ENCODE measurements at places on chromosomes 1 and 21. TPM values are rescaled to one million over a fixed set of nuclear protein-coding genes. Genes with fewer than 3 reads are reported as not detected.

The ETV3L gene
- total RNA-seq, result not detected

- no peak for DNase-seq
These were observed 127.2 kb upstream of the FGGY start for GRCh38 chr1:59169703-59170102.

DNA sequence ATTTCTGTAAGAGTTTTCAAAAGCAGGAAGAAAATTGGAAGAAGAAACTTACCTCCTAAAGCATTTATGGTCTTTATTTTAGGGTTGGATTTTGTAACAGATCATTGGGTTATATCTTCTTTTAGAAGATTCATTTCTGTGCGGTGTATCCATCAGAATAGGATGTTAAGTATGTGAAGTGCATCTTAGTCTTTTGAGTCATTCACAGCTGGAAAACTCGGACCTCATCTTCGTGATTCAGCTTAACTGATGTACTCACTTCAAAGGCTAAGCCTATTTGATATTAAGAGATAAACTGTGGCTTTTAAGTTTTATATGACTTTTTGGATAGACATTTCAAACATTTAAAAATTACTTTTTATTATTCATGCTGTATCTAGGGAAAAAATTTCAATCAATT, 56.3 kb downstream of the GIPC2 start:
- no peak for DNase-seq

- no peak for DNase-seq
These were observed 22.4 kb downstream of the ESRRG start for GRCh38 chr1:216700779-216701178.

The IVNS1ABP gene
- total RNA-seq, result 88.6 TPM

GRCh38 chr1:22228505-22228911, 85.6 kb upstream of the WNT4 start:
- DNase-seq, result no peak

The RBM8A gene
- total RNA-seq, result 102 TPM

The ECM1 gene
- total RNA-seq, result 15.5 TPM

GRCh38 chr1:171883849-171884248, 42.6 kb downstream of the DNM3 start:
- DNase-seq, result no peak

- DNase-seq, result no peak
These were observed 30.4 kb downstream of the WNT9A start for GRCh38 chr1:227917081-227917950.

DNA sequence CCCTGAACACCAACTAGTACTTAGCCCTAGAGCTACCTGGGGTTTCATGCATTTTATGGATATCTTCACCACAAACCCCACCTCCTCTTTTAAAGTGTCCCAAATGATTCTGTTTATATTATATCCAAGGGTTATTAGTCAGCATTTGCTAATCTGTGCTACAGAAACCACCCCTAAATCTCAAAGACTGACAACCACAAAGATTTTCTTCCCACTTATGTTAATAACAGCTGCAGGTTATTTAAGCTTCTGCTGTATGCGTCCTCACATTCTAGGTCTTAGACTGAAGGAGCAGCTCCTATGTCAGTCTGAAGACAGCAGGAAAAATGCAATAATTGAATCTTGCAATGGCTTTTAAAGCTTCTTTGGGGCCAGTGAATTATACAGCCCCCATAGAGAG, 11.2 kb upstream of the PHC2 start:
- no peak for DNase-seq

The DNAH14 gene
- total RNA-seq, result 14.9 TPM

DNA sequence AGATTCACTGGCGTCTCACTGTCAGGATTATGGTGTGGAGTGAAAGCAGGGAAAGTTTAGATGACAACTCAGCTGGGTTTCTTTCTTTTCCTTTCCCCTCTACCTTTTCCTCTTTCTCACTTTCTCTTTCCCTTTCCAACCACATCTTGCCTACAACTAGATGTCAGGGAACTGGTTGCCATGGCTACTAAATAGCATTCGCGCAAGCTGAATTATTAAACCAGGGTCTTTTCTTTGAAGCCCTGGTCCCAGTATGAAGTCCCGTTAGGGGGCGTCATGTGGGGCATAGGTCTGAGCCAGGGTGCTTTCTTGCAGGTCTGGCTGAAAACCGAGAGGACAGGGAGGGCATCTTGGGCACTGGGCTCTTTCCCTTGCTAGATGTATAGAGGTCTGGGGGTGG, 168.4 kb upstream of the CACNA1E start:
- DNase-seq, result no peak

GRCh38 chr1:221573756-221574155, 168.1 kb downstream of the DUSP10 start:
- no peak for DNase-seq

DNA sequence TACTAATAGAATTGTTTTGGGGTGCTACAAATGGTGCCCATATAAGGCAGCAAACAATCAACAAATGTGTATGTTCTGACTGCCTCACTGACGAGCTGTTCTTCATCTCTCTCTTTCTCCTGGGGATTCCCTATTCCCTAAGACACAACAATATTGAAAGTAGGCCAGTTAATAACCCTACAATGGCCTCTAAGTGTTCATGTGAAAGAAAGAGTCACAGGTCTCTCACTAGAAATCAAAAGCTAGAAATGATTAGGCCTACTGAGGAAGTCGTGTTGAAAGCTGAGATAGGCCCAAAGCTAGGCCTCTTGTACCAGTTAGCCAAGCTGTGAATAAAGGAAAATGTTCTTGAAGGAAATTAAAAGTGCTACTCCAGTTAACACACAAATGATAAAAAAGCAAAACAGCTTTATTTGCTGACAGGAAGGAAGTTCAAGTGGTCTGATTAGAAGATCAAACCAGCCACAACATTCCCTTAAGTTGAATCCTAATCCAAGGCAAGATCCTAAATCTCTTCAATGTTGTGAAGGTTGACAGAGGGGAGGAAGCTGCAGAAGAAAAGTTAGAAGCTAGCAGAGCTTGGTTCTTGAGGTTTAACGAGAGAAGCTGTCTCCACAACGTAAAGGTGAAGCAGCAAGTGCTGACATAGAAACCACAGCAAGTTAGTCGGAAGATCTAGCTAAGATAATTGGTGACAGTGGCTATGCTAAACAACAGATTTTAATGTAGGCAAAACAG, 26.3 kb downstream of the ATP2B4 start:
- DNase-seq, result no peak

The VSIG8 gene
- not detected for total RNA-seq

DNA sequence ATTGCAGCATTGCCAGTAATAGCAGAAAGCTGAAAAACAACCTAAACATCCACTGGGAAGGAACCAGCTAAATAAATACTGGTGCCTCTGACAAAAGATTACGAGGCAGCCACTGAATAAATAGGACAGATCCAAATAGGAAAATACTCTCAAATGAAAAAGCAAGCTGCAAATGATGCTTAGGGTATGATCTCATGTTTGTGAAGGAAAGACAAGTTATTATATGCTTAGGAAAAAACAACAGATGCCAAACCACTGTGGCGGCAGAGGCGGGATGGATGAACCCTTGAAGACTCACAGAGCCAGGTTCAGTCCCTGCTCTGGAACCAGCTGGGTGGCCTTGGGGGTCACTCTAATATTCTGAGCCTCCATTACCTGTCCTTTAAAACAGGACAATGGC, 41.6 kb downstream of the MATN1 start:
- DNase-seq, result no peak

DNA sequence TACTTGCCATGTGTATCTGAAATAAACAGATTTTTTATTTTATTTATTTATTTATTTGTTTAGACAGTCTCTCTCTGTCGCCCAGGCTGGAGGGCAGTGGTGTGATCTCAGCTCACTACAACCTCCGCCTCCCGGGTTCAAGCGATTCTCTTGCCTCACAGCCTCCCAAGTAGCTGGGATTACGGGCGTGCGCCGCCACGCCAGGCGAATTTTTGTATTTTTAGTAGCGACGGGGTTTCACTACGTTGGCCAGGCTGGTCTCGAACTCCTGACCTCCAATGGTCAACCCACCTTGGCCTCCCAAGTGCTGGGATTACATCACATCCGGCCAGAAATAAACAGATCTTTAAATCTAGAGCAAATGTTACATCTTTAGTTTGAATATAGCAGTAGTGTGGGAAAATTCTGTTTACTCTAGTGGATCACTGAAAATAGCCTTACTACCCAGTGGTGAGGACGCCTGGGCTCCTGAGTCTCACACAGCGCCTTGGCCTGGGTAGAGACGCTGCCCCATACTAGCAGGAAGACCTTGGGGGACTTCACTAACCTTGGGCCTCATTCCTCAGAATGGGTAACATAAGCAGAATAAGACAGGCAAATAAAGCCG, 709 bp downstream of the GART start:
- DNase-seq, result no peak

The C4BPA gene
- total RNA-seq, result 175 TPM

The TEDDM1 gene
- not detected for total RNA-seq

GRCh38 chr1:72649991-72650390, 367.7 kb upstream of the NEGR1 start:
- no peak for DNase-seq

DNA sequence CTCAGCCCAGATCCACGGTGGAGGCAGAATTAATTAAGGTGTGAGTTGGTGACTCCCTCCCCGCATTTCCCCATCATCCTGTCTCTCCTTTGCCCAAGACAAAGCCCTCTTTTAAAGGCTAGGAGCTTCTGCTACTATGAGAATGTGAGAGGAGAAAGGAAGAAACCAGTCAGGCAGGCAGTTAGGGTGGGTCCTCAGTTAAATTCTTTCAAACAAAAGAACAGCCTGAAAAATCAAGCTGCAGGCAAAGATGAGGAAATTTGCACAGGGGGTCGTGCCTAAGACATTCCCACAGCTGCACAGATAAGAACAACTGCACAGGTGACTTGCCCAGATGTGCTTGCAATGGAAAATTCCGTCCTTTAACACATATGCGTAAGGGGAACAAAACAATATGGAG, 47.6 kb downstream of the SERTAD4 start:
- no peak for DNase-seq

DNA sequence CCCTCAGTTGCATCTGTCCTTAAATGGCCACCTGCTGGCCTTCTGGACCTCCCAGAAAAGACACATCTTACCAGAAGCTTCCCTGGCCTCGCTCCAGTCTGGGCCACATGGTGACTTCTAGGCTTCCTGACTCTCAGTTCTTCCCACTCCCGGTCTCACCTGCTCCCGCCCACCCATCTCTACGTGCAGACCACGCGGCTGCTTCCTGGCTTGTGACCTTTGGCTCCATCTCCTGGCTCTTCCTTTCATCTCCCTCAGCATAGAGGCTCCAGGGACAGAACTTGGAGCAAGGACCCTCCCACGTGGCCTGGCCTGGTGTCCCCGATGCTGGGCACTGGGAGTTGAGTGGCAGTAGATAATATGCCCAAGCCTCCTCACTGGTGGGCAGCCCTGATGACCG, 124.9 kb upstream of the IRF2BP2 start:
- peak; percentile 57 for DNase-seq

DNA sequence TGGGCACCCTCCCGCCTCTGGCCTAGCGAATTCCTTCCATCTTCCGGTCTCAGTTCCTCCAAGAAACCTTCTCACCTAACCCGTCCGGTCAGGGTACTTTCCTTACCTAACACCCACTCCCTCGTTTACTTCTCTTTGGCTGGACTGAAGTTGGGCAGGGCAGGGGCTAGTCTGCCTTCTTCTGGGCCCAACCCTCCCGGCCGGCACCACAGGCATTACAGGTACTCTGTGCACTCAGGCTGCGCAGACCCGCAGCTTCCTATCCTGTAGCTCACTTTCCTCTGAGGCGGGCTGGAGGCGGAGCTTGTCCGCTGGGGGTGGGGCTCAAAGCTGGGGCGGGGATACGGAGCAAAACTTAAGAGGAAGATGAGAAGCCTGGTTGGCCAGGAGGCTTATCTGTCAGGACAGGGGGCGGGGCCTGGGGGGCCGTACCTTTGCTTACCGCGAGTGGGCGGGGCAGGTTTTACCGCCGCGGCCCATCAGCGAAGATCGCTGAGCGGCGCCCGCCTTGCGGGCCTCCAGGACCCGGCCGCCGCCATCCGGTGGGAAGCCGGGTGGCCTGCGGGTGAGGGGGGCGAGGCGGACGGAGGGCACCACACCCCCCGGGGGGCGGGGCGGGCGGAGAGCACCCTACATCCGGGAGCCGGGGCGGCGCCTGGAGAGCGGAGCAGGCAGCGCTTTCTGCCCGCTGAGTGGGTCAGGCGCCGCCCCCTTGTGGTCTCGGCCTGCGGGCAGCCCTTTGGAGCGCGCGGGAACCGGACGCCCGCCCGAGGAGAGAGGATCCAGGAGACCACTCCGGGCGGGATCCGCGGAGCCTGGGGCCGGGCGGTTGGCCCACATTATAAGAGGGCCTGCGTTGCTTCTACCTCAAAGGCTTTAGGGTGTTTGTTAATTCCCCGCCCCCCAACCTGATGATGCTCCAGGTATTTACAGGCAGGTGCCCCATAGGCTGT, 31.9 kb downstream of the ZNF648 start:
- DNase-seq, result peak; percentile 99

DNA sequence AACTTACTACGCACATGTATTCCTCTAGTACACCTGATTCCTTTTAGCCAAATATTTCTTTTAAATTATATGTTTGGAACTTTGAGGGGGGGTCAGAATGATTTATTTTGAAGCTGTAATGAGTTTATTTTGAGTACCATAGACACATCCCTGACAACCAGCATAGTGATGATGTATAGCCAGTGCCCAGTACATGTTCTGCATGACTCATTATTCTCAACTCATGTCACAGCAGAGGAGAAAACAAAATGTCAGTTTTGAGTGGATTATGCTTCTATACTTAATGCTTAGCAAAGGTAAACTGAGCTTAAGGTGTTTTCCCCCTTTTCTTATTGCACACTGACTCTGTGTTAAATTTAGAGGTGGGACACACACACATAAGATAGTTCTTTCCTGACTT, 22.4 kb upstream of the LEPR start:
- DNase-seq, result no peak

GRCh38 chr1:41708332-41708731, 210.4 kb downstream of the HIVEP3 start:
- DNase-seq, result no peak

DNA sequence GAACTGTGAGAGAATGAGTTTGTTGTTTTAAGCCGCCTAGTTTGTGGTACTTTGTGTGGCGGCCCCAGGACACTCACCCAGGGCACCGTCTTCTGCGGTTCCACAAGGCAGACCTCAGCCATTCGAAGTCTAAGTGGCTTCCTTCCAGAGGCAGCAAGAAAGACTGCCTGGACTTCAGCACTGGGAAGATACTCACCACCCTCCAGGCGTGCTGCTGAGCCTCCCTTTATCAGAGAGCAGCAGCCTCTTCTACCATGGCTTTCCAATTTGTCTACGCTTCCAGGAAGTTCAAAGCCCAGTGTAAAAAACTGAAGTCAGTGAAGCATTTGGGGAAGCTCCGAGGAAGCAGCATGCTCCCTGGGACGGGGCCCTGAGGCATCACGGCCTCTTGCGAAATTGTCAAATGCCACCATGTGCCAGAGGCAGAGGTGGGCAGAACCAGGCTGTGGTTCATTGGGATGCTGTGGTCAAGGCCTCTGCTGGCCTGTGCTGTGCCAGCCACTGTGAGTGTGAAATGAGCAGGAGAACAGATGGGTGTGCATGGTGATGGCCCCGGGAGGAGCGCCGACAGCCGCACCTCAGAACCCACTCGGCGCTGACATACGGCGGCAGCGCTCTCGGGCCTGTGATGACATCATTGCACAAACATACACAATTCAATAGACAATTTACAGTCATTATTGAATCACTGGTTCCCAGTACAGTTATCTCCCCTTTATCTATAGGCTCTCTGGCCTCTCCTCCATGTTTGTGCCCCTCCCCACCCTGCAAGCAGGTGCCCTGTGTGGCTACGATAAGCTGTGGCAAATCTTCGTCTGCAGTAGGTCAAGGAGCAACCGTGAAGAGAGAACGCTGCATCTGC, 110.4 kb downstream of the PDE9A start:
- DNase-seq, result peak; percentile 78

GRCh38 chr21:21722731-21723130, 724.5 kb downstream of the NCAM2 start:
- no peak for DNase-seq

The GCSAML gene
- 2.7 TPM for total RNA-seq

The DEGS1 gene
- 76.7 TPM for total RNA-seq

- no peak for DNase-seq
These were observed 5.9 kb upstream of the CHAF1B start for GRCh38 chr21:36379251-36379650.

All from upper lobe of right lung (tissue), 1 donor.